Activated B cell treated with CpG ODN at 0.5 μM for 24 hours (primary cell): ENCODE measurements at places on chromosomes 13 and 19. TPM values are rescaled to one million over a fixed set of nuclear protein-coding genes. Genes with fewer than 3 reads are reported as not detected.

DNA sequence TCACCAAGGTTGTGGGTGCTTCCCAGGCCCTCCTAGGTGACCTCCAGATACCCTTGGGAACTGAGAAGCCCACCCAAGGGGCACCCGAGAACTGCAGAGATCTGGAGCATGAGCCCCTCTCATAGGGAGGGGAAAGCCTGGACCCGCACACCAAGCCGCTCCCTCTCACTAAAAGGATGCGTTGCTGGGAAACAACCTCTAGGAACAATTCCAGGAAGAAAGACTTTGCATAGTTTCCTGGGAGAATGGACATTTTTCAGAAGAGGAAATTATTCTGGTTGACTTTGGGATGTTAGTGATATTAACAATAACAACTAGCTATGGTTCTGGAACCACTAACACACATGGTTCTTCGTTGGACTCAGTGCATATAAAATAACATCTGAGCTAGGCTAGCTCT, 64.6 kb downstream of the SLC7A1 start:
- H3K4me3 ChIP-seq = no peak overlapping the region
- no peaks in the 10 kb centered on the region for H3K27me3 ChIP-seq
- no peak for DNase-seq
- no peak overlapping the region for H3K27ac ChIP-seq
- no peaks in the 10 kb centered on the region for H3K4me1 ChIP-seq

- no peaks in the 10 kb centered on the region for H3K36me3 ChIP-seq
- peak overlapping the region; percentile 48 for H3K27ac ChIP-seq
- no peaks in the 10 kb centered on the region for H3K27me3 ChIP-seq
- H3K4me1 ChIP-seq = peaks cover 47% of the 10 kb centered on the region
- no peak for DNase-seq
- H3K4me3 ChIP-seq = peak overlapping the region; percentile 29
These were observed 20.4 kb upstream of the IFT88 start for GRCh38 chr13:20546556-20546955.

- DNase-seq = no peak
- H3K27me3 ChIP-seq = peaks cover 9% of the 10 kb centered on the region
- H3K36me3 ChIP-seq = no peaks in the 10 kb centered on the region
- H3K4me3 ChIP-seq = no peak overlapping the region
- no peaks in the 10 kb centered on the region for H3K4me1 ChIP-seq
These were observed 7.7 kb upstream of the LGALS7 start for GRCh38 chr19:38781058-38781457.

- no peak for DNase-seq
- no peak overlapping the region for H3K27ac ChIP-seq
These were observed 15.0 kb upstream of the CLN5 start for GRCh38 chr13:76976929-76977328.

DNA sequence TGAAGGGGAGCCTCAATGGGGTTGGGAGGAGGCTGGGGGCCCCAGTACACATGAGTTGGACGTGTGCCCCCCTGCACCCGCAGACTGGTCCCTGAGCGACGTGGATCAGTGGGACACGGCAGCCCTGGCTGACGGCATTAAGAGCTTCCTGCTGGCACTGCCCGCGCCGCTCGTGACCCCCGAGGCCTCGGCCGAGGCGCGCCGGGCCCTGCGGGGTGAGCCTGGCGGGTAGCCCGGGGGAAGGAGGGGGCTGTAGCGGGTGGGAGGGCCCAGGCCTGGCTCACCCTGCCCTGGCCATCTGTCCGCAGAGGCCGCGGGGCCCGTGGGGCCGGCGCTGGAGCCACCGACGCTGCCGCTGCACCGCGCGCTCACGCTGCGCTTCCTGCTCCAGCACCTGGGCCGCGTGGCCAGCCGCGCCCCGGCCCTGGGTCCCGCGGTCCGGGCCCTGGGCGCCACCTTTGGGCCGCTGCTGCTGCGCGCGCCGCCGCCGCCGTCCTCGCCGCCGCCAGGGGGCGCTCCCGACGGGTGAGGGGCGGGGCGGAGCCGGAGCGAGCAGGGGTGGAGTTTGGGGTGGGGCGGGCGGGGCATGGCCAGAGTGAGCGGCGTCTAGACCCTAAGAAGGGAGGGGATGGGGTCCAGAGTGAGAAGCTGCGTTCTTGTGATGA, 8.1 kb downstream of the PIK3R2 start:
- H3K36me3 ChIP-seq = peaks cover 22% of the 10 kb centered on the region
- DNase-seq = peak; percentile 90
- peak overlapping the region; percentile 18 for H3K27ac ChIP-seq
- H3K4me3 ChIP-seq = peak overlapping the region; percentile 24

AP1M2 gene
- total RNA-seq = not detected in 2 replicates

DNA sequence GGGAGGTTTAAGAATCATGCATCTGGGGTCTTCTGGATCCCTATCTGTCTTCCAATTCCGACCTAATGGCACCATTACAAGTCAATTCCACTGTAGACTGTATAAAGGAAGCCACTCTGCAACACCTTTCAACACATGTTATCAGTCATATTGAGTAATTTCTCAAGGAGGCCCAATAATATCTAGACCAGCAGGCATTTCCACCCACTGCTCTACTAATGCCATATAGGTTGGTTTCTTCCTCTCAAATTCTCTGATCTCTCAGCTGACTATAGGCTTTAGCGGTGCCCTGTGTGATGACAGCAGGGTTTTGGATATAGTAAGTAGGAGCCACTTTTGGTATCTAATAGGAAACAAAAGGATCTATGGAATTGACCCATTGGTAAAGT, 12.4 kb upstream of the ITM2B start:
- no peak for DNase-seq
- H3K36me3 ChIP-seq = no peaks in the 10 kb centered on the region
- peak overlapping the region; percentile 72 for H3K4me3 ChIP-seq
- H3K4me1 ChIP-seq = peaks cover 32% of the 10 kb centered on the region
- peak overlapping the region; percentile 56 for H3K27ac ChIP-seq

DNA sequence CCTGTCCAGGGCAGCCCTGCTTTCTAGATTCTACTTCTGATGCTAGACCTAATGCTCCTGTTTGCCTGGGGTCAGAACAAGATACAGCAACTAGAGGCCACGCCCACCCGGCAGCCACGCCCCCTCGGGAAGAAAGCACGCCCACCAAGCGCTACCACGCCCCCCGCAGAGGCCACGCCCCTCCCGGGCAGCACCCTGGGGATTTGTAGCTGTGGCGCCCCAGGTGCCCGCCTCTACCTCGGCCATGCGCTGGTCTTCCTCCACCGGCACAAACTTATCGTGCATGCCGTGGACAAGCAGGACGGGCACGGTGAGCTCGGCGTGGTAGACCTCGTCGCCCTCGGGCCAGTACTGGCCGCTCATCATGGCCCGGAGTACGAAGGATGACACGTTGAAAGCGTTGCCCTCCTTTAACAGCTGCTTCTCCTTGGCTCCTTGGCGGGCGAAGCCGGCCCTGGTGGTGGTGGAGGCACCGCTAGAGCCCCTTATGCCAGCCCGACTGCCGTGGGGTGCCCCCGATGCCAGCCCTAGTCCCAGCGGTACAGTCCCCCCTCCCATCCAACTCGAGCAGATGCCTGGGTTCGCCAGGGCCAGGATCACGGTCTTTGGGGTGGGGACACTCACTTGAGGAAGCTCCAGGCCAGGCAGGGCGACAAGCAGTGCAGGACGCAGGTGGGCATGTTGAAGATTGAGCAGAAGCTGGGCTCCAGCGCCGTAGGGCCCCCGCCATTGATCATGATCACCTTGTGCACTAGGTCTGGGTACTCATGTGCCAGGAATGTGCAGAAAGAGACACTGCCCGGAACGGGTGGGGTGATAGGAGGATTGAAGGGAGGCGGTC, 9.0 kb downstream of the ABHD8 start:
- H3K4me3 ChIP-seq = no peak overlapping the region
- H3K27me3 ChIP-seq = no peaks in the 10 kb centered on the region
- H3K27ac ChIP-seq = no peak overlapping the region
- H3K36me3 ChIP-seq = peaks cover 7% of the 10 kb centered on the region
- DNase-seq = peak; percentile 36
- H3K4me1 ChIP-seq = peaks cover 10% of the 10 kb centered on the region

CHMP2A gene
- 95.6 and 96.3 TPM in 2 replicates for total RNA-seq
